ENCODE measurements at places on chromosomes 5 and 9. TPM values are rescaled to one million over a fixed set of nuclear protein-coding genes. Genes with fewer than 3 reads are reported as not detected.

SUB1 gene
- polyA plus RNA-seq, result 1,041 TPM

ALDH1B1 gene
- 35.5 TPM for polyA plus RNA-seq

GSN gene
- 30.2 TPM for polyA plus RNA-seq

SEMA5A gene
- 1.8 TPM for polyA plus RNA-seq

GRCh38 chr5:157620776-157621175, 31.5 kb downstream of the SOX30 start:
- no peak for DNase-seq

DNA sequence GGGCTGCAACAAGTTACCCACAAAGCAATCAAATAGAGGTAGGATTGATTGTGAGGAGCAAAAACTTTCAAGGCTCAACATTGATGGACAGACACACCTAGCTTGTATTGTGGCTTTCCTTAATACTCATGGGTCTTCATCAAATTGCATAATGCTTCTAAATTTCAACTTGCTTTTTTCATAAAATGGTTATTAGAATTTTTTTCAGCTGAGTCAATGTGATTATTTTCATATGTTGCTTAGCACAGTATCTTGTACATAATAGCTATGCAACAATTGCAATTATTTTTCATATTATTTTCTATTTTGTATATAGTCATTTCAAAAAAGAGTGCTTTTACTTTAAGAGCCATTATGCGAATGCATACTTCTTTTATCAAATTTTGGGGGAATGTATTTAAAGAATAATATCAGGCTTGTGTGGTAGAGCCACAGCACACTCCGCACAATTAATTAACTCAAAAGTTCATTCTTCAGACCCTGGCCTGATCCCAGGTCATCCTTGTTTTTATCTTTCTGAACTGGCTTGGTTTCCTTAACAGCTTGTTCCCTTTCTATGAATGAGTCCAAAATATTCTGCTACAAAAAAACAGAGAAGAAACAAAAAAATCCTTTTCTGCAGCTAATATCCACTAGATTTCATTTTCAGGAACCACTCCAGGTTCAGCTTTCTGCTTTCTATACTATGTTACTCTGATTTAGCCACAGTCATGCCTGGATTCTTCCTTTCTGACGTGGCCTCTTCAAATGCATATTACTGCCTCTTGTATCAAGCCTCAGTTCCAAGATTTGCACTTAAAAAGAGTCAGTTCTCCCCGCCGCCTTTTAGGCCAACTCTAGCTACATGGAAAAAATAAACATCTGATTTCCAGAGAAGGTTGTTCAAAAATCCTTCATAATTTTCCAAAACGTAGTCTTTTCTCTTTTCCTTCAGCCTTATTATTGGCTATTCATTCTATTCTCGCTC, 45.3 kb upstream of the CDH9 start:
- DNase-seq, result peak; percentile 64

DNA sequence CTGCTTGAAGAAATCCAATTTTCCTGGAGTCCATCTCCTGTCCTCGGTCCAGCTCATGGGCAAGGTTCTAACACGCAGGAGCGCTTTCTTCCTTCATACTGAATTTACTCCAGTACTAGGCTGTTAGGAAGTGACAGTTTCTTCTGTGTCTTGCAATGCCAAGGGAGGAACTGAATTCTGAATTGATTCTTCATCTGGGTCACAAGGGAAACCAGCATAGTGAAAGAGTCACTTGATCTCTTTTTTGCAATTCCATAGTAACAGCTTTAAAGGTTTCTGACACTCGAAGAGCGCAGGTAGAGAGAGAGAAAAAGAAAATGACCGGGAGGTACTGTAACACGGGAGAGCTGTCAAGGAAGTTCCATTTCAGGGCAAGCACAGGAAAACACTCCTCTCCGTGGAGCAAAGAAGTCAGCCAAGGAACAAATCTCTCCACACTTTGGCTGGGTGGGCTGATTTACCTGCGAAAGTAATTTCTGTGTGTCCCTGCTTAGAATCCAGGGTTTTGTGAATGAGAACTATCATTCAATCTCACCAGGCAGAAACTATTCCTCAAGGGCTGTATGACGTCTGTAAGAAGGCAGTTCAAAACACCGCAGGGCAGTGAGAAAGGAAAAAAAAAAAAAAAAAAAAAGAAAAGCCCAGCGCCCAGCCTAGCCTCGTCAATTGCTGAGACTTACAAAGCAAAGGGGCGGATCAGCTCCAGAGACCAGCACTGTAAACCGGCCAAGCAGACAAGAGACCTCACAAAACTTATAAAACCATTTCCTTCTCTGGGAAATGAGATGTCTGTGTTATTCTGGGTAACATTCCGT, 617.8 kb downstream of the PDE4D start:
- peak; percentile 75 for DNase-seq

DNA sequence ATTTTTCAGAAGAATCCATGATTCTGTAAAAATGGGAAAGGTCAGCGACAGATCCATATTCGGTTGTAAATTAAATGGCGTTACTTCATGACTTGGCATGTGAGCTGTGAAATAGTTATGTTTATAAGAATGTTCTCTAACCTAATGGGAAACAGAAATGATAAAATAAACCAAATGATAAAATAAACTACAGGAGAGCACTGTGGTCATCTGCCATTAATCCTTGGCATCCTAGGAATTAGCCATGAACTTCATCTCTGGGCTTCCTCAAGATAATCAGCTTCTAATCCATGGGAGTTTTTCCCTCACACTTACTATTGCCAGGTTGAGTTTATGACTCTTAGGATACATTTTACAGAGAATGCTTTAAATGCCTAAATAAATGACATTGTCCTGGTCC, 94.6 kb upstream of the SLC30A5 start:
- DNase-seq, result no peak

DNA sequence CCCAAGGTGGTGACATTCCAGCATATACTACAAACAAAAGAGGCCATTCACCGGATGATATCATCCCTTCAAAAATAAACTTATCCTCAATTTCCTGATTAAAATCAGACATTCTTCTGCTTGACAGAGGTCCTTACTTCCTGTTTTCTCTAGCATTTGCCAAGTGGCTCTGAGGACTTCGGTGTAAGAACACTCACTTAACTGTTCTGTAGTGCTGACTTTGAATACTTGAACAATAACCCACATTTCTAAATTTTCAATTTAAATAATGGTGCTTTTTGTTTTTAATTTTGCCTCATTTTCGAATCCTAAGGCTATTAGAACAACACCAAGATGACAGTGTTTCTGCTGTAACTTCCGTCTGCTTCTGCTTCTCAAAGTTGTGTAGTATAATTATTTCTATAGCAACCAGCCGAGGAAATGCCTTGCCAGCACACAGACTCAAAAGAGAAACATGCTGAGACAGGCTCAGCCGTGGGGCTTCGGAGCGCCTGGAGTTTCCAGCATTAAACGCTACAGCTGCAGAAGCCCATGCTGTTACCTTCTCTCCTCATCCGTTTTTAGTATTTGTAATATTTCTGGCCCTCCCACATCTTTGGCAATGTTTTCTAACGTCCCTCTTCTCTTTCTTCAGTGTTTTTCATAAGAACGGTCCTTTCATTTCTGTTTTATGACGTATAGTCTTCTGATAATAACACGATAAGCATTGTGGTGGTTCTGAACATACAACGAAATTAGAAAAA, 19.5 kb upstream of the ANXA1 start:
- DNase-seq, result peak; percentile 50

DNA sequence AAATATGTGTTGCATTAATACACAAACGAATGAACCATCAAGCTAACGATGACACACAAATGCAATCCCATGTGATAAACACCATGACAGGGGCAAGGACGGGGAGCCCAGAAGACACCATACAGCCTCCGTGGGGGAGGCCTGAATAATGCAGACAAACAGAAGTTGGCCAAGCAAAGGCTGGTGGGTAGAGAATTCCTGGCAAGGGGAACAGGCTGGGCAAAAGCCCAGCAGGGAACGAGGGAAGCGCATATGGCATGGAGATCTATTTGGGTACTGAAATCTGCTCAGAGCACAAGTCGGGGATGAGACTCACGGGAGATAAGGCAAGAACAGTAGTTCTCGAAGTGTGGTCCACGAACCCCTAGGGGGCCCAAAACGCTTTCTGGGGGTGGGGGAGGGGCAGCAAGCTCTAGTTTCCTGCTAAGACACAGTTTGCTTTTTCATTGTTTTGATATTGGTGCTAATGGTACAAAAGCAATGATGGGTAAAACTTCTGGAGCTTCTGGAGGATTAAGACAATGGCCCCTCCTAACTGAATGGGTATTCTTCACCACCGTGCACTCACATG, 42.9 kb upstream of the FBXW11 start:
- peak; percentile 70 for DNase-seq

DNA sequence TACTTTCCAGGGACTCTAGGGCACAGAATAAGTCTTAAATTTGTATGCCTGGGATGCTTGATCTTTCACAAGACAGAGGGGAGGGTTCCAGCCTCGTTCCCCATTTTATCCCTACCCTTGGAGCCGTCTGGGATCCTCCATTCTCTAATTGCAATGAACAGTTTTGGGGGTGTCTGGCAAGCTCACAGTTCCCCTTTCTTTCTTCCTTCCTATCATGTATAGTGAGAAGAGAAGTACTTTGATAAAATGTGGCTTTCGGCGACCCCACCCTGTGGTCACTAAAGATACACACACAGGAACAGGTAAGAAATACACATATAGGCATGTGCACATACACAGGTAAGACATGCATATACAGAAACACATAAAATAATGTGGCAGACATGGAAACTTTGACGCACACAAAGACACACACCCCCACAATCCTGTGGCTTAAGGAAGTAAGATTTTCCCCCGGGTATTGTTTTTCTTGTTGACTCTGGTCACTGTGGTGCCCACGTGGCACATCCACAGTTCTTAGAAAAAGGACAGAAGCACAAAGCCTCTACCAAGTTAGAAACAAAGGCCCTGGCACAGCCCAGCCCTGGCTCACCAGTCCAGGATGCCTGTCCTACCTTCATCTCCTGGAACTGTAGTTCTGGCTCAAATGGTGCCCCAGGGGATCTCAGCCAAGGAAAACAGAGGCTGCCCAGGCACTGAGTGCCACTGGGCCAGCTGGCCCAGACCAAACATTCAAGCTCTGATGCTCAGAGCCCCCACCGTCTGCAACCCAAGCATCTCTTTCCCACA, 6.3 kb upstream of the SMU1 start:
- no peak for DNase-seq
